ENCODE measurements at places on chromosomes 5 and 9. TPM values are rescaled to one million over a fixed set of nuclear protein-coding genes. Genes with fewer than 3 reads are reported as not detected.

TMEM215 gene
- total RNA-seq = not detected

NEURL1B gene
- 6.9 TPM for total RNA-seq

ZNF462 gene
- 0.55 TPM for total RNA-seq

C9 gene
- not detected for total RNA-seq

PCDHB10 gene
- not detected for total RNA-seq

LCN9 gene
- not detected for total RNA-seq

RAPGEF6 gene
- 54.2 TPM for total RNA-seq

TLR4 gene
- total RNA-seq = 0.07 TPM

LCN15 gene
- total RNA-seq = not detected

BHMT2 gene
- total RNA-seq = not detected

CERCAM gene
- total RNA-seq = 0.58 TPM

PIP5K1B gene
- 0.63 TPM for total RNA-seq

ATP10B gene
- total RNA-seq = not detected

SLC4A9 gene
- 0.68 TPM for total RNA-seq

FAM151B gene
- total RNA-seq = not detected

VDAC1 gene
- total RNA-seq = 192 TPM

OLFML2A gene
- not detected for total RNA-seq

MAP1B gene
- not detected for total RNA-seq

PCSK5 gene
- total RNA-seq = 4.9 TPM

GRM6 gene
- total RNA-seq = not detected

TCERG1 gene
- total RNA-seq = 78.6 TPM

CARTPT gene
- total RNA-seq = not detected

FAM78A gene
- total RNA-seq = 113 TPM

CNTLN gene
- 0.43 TPM for total RNA-seq

PPP3R2 gene
- not detected for total RNA-seq
